ENCODE measurements at places on chromosomes 16 and 17. TPM values are rescaled to one million over a fixed set of nuclear protein-coding genes. Genes with fewer than 3 reads are reported as not detected.

The CBFA2T3 gene
- not detected for total RNA-seq

The ZFPM1 gene
- 4.7 TPM for total RNA-seq

The UTS2R gene
- total RNA-seq: not detected

The PLA2G10 gene
- total RNA-seq: not detected

The KCNJ2 gene
- 25.0 TPM for total RNA-seq

The THOC6 gene
- total RNA-seq: 27.9 TPM

The EVI2A gene
- 0.80 TPM for total RNA-seq

The KRTAP2-3 gene
- total RNA-seq: not detected

The NPTX1 gene
- not detected for total RNA-seq

All from thoracic aorta endothelial cell (primary cell).